ENCODE measurements at places on chromosomes 2 and 18. TPM values are rescaled to one million over a fixed set of nuclear protein-coding genes. Genes with fewer than 3 reads are reported as not detected.
A peak's percentile ranks its signal among the peaks of the same experiment; 100 is the strongest.

The LYPD1 gene
- total RNA-seq, result 23.7 TPM

- peak; percentile 63 for DNase-seq
Observed at GRCh38 chr2:39696838-39697237, 31.1 kb downstream of the TMEM178A start.

The CLHC1 gene
- 2.1 TPM for total RNA-seq

DNA sequence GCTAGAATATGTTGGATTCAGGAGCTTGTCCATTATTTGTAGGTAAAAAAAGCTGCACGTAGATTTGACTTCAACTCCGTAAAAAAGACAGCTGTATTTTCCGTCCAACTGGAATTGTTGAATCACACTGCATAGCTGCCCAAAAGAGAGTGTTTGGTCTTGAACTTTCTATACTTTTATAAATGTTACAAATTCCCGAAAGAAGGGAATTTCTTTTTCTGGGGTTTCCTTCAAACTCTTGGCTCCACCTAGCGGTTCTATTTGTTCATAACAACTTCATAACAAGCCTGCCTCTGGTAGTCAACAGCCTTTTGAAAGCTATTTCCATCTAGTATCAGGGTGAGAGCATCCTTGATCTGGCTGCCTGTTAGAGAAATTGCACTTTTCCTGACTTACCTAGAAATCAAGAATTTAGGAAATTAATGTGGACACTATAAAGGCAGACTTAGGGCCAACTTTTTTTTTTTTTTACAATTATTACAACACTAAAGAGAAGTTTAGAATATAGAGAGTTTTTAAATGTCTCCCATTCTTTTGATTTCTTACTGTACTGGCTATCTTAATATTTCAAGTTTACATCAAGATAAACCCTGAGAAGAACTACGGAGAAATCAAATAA lies 48.1 kb downstream of the TMEM185B start:
- DNase-seq, result peak; percentile 60

Data from RPMI7951 (cell line).